Hippocampal formation (tissue), 2 donors: ENCODE measurements at places on chromosomes 1 and 21.

- no peak for DNase-seq
Observed at GRCh38 chr1:112264010-112264409, 132.0 kb upstream of the CTTNBP2NL start.

DNA sequence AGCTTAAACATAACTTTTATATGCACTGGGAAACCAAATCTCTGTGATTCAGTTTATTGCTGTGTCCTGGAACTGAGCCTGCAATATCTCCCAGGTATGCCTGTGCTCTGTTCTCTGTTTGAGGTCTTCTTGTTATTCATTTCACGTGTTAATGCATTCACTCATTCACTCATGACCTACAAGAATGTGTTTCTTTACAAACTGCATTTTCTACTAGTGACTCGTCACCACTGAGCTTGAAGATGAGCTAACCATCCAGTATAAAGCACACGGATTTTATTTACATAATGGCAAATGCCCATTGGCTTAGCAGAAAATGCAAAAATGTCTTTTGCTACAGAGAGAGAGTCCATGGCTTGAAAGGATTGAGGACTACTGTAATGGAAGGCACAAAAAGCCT lies 75.0 kb upstream of the DUSP10 start:
- DNase-seq: no peak

GRCh38 chr1:8643542-8644536 lies 173.6 kb downstream of the RERE start:
- no peak for DNase-seq

DNA sequence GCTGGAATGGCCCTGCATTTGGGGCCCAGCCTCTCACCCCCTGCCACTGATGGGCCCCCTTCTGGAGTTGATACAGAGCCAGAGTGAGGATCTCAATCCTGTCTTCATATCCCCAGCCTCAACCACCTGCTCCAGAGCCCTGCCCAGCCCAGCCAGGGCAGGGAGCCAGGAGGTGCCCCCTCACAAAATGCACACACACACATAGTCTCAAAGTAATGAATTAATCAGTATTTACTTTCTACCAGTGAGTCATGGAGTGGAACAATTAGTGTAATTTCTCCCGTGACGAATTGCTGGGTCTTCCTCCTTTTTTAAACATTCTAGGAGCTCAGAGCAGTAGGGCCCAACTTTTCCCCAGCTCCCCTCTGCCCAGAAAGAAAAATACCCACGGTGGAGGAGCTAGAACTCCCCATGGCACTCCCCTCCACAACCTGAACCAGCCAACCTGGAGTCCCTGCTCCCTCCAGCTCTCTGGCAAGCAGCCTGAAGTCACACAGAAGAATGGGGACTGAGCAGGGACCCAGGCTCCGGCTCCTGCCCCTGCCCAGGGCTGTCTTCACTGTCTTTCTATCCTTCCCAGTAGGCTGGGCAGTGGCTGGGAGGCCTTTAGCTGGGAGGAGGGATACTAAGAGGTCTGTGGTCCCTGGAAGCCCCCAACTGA lies 29.3 kb downstream of the SDC3 start:
- DNase-seq: no peak

DNA sequence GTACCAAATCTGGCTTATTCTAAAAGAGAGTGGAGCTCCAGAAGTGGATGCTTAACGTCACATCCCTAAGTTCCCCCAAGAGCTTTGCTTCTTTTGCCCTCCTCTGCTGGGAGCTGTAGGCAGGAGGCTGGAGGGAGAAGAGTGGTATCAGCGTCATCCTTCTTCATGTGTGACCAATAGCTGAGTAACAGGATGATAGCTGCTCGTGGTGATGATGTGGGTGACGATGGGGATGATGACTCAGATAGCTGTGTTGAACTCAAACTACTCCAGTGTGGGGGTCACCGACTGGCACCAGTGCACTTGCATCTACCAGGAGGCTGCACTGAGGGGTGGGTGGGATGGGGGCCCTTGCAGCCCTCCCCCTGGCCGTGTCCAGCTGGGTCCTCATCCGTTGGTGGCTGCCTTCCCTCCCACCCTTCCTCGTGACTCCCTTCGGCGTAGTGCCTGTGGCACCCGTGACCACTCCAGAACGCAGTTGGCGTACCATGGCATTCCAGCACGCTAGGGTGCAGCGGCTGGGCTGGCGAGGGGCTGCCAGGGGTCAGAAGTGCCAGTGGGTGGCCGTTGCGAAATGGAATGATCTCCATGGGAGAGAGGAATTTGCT lies 1.1 kb downstream of the IGFN1 start:
- DNase-seq: no peak

- no peak for DNase-seq
Observed at GRCh38 chr1:113369699-113370098, 20.6 kb upstream of the MAGI3 start.

DNA sequence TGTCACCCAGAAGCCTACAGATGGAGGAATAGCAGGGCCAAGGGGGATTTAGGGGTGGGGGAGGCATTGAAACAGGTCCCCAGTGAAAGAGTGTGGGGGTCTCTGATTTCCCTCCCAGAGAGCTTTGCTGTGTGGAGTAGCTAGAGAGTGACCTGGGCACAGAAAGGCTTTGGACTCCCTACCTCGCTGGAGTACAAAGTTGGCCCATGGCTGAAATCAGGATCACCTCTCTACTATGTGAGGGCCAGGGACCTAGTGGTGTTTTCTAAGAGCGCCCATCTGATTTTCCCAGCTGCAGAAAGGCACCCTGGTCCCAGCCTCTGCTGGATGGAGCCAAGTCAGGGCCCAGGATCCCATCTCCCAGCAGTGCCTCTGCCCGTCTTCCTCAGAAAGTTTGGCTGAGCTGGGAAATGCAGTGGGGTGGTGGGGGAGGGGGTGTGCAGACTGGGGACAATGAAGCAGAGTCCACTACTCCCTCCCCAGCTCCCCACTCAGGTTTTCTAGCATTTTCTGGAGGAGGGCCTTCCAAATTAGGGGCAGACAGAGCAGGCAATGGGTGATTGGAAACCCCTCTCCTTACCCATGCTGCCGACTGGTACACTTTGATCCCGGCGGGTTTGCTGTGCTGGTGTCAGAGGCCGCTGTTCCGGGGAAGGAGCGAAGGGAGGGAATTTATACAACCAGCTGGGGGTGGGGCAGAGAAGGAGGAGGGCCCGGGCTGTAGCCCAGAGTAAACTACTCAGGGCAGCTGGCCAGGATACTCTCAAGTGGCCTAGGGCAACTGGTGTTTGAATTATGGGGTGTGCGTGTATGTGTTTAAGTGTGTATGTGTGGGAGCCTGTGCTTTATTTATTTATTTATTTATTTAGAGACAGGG lies at the start of gene SELENBP1:
Gene SELENBP1, minus strand, starts transcription at position 648 of the 877 bp plus-strand sequence. Its CDS starts 64 bp downstream, at position 584.
- peak; percentile 28 for DNase-seq

GRCh38 chr1:996851-997712 lies 2.8 kb downstream of the HES4 start:
- no peak for DNase-seq

DNA sequence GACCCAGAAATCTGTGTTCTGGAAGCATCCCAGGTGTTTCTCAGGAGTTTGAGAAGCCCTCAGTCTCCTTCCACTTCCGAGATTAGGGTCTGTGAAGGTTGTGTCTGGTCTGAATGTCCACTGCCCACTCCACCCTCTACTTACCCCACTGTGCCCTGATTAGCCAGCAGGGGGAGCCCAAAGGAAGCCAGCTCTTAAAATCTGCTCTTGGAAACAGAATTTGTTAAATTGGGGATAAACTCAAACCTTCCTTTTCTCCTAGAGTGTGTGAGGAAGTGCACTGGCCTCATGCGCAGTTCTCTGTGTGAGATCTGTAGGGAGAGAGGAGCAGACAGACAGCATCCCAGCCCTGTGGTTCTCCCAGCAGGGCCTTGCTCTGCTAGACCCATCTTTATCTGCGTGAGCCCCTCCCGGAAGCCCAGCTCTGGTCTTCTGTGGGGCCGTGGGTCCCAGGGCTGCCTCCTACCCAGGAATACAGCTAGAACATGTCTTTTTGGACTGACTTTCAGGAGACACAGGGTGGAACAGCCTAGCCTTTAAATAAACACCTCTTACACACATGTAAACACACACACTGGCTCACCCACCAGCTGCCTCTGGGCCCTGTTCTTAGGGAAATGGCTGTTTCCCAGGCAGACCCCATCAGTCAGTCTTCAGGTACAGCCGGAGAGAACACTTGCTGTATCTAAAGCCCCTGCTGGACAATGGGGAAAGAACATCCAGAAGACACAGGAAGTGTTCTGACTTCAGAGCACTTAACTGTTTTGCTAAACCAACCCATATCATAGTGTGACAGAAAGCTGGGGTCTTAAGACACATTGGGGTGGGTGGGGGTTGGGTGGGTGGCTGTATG lies 52.2 kb downstream of the SMYD2 start:
- DNase-seq: peak; percentile 24

GRCh38 chr1:241838897-241839296 lies 9.1 kb upstream of the EXO1 start:
- DNase-seq: no peak

DNA sequence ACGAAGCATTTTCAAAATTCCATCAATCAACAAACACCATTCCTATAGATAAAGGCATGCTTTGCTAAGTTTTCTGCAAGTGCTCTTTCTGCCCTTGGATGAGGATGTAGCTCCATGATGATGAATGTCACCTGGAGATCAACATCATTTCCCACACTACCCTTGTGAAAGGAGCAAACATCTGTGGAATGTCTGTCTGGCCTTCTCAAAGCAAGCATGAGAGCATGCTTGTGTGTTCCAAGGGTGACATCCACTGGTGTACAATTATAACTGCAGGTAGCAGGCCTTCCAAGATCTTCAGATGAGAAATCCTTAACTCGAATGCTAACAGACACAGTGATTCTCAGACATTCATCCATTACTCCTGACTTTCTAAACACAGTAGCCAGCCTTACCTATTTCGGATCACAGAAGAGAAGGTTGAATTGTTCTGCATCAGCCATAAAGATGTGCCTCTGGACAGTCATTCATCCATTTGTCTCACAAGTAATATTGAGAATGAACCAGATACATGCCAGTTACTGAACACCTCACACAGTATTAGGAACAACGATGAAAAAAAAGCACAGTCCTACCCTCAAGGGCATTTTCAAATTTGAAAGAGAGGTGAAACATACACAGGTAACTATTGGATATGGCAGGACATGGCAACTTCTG lies 162.4 kb downstream of the TPR start:
- DNase-seq: peak; percentile 20
